Activated CD4-positive, alpha-beta T cell treated with anti-CD3 and anti-CD28 coated beads for 1 hour (primary cell): ENCODE measurements at places on chromosomes 3 and 15.

DNA sequence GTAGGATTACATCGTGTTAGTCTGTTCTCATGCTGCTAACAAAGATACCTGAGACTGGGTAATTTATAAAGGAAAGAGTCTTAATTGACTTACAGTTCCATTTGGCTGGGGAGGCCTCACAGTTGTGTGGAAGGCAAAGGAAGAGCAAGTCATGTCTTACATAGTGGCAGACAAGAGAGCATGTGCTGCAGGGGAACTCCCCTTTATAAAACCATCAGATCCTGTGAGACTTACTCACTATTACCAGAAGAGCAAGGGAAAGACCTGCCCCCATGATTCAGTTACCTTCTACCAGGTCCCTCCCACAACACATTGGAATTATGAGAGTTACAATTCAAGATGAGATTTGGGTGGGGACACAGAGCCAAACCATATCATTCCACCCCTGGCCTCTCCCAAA lies 3.4 kb downstream of the SLC25A26 start:
- DNase-seq, result no peak

- no peak for DNase-seq
Measured at GRCh38 chr15:62899090-62899493, 143.5 kb upstream of the TPM1 start.

- DNase-seq, result no peak
Measured at GRCh38 chr15:81303244-81304225, 20.4 kb downstream of the STARD5 start.

DNA sequence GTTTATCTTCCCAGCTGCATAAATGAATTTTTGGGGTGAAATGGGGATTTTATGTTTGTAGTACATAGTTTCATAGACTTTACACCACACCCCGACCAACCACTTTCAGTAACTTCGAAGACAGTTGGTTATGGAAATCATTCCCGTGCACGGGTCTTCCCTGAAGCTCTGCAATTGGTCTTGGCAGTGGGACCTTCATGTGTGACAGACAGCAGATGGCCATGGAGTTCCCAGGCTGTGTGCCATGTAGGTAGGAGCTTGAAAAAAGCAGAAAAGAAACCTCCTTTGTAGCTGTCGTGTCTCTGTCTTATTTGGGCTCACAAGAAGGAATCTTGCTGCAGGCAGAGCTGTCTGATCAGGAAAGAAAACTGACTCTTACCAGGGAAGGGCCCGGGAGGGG lies 25.9 kb downstream of the EXOG start:
- DNase-seq, result no peak

DNA sequence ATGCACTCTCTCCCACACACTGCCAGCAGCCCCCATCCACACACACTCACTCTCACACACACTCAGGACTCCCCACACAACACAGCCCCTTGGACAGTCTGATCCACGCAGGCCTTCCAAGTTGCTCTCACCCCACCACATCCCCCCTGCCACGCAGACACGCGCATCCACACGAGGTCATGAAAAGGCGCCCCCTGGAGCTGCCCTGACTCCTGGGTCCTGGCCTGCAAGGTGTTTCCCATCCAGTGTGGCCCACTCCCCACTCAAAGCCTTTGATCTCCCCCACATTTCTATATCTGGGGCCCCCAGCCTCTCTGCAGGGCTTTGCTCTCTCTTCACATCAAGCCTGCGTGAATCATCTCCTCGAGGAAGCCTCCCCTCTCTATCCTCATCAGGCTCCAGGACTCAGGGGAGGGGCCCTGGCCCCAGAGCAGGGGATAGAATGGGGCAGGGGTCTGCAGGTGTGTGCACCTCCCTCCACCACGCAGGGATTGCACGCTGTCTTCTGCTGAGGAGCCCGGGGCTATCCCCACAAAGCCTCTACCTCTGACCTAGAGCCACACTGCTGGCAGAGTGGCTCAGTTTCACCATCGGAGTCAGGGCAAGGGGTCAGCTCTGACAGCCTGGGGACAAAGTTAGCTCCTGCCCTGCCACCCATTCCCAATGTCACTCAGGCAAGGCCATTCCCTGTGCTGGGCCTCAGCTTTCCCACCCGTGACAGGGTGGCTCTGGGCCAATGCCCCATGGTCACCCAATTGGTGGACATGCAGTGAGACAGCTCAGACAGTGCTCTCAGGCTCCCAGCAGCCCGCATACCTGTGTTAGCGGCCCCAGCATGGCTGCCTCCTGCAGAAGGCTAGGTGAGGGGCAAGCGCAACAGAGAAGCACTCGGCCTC lies 6.4 kb downstream of the MYL3 start:
- no peak for DNase-seq

GRCh38 chr3:71753701-71754609 lies at the start of gene GPR27:
TSS of gene GPR27 (plus strand) at chr3:71753855. CDS start at chr3:71754050, 195 bp downstream.
- no peak for DNase-seq

- DNase-seq, result no peak
Measured at GRCh38 chr3:31622636-31623288, 90.0 kb downstream of the STT3B start.

- no peak for DNase-seq
Measured at GRCh38 chr3:150005243-150006112, 34.8 kb upstream of the PFN2 start.

DNA sequence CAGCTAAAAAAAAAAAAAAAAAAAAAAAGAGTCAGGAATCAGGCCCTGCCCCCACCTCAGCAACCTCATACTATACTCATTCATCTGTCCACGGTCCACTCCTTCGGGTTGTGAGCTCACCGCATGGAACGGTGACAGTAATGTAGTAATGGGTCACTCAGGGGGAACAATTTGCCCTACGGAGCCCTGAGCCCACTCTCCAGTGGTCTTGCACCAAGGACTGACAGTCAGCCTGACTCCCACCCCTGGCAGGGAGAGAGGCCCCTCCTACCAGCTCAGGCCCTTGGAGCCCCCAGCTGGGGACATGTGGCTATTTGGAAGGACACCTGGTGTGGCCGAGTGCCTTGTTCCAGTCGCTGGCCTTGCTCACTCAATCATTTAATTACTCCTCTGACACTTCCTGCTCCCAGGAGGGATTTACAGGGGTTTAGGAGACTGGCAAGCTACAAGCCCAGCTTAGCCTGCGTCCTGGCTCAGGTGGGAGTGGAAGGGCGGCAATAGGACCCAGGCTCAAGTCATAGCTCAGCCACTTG lies 19.9 kb upstream of the CACNA2D2 start:
- DNase-seq, result no peak

DNA sequence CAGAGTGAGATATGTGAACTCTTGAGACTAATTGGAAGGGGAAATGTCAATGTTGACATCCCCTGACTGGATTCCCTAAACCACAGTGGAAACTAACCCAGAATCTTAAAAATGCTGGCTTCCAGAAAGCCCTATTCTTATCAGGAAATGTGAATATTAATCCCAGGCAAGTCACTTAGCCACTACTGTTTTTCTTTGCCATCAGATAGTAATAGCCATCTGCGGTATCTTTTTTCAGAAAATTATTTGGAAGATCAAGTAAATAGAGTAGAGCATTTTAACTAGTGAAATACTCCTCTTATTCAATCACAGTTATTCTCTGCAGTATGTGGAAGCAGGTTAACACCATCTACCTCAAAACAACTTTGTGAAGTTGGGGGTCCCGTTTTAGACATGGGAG lies 318.9 kb downstream of the RORA start:
- no peak for DNase-seq

DNA sequence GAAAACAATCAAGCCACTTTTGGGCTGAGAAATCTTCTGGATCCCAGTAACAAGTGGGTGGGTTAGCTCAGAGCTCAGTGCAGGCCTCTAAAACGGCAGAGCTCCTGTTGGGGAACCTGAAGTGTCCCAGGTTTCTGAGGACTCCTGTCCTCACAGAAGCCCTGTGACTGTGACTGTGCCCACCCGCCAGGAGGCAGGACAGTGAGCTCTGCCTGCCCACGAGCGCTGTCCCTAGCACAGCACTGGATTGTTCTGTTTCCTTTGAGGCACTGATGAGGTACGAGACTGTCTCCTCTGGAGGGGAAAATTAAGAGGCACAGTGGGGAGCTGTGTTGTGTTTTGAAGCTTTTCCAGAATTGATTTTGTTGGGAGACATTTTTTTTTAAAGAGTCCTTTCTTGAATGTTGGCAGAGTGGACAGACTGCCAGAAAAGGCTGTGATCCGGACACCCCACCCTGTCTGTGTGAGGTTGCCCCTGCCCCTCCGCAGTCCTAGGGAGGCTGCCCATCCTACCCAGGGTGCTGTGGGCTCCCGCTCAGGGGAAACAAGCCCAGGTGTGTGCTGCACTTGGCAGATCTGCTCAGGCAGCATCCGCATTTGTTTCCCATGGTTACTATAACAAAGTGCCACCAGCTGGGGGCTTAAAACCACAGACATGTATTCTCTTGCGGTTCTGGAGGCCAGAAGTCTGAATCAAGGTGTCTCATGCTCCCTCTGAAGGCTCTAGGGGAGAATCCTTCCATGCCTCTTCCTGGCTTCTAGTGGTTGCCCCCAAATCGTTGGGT lies 66.6 kb upstream of the LARS2 start:
- DNase-seq, result no peak

DNA sequence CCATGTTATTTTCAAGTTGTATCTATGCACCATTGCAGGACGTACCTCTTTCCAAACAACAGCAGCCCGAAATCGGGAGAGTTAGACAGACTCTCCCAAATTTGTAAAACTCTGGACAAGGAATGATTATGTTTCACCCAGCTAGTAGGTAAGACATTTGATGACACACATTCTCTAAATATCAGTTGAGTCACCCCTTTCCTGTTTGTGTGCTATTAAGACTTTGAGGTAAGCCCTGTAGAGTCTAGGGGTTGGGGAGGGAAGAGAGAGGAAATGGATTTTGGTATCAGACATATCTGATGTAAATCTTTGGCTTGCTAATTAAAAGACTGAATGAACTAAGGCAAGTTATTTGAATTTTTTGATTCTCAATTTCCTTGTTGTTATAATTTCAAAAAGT lies 999.0 kb downstream of the TUSC7 start:
- DNase-seq, result no peak

DNA sequence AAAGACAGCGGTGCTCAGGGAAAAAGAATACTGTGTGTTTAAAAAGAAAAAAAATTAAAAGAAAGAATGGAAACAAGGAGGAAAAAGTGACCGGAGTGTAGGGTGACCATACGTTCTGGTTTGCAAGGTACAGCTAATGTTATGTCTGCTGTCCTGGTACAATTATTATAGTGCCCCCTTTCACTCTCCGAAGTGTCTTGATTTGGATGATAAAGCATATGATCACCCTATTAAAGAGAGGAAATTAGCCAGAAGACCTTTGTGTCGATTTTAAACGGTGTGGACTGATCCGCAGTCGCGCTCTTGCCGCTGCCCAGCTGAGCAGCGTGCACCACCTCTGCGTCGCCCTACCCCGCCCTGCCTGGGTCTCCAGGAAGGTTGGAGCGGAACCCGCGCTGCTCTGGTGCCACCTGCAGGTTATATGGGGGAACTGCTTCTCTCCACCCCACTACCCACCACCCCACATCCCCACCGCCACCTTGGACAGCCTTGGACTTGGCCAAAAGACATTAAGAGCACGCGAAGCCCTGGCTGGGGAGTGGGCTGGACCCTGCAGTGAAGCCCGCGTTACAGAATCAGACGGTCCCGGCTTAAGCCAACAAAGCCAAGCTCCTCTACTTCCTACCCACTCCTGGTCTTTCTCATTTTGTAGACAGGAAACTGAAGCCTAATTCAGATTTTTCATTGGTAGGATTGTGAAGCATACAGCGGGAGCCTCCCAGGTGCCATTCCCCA lies 41.2 kb upstream of the UBE2Q2 start:
- DNase-seq, result peak; percentile 73

DNA sequence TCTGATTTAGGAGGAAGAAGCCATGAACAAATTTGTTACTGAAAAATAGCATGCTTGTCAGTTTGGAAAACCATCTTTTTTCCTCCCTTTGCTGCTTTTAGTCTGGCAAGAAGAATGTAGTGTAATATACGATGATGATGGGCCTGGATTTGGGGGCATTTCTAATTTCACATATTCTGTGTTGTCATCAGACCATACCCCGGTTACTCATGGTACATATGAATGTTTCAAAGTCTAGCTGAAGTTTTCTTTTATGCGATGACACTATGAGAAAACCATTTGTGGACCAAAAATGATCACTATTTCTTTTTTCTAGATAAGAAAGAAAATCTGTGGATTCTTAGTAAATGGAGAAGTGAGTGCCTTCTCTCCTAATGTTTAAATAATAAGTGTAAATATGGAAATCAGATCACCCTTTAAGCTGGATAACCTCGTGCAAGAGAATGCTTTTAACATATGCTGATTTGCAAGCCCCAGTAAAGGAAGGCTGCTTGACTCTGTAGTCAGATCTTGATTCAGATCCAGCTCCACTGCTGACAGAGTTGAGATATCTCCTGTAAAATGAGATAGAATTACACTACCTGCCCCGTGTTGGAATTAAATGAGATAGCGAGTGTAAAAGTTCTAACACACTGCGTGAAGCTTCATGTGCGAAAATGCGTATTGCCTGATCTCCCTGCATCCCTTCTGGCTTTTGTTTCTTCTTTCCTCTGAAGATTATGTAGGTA lies 3.0 kb downstream of the MEF2A start:
- no peak for DNase-seq

- no peak for DNase-seq
Measured at GRCh38 chr3:17938313-17938712, 195.9 kb upstream of the TBC1D5 start.

DNA sequence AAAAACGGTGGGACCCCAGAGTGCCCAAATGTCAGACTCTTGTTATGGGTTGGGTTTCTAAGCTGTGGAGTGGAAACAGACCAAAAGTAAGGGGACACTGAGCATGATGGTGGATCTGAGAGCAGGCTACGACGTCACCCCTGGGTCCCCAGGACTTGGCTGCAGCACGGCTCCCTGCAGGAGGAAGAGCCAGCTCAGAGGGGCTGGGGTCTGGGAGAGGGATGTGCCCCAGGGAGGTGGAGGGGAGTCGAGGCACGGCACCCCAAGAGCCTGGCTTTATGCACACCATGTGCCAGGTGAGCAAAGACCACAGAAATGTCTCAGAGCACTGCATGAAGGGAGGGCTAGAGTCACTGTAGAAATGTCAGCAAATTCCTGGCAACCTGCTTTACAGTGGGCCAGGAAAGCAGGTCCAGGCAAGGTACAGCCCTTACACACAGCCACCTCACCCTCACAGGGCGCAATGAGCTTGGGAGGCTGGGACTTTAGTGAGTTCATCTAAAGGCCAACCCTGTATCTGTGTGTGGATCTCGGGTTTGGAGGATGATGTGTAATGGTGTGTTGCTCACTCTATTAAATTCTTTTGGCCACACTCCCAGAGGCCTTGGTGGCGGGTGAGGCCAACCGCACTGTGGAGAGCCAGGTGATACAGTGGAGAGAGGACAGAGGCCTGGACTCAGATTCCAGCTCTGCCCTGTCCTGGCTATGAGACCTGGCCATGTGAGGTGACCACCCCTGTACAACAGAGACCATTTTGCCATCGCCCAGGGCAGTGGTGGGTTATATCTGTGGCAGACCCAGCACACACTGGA lies 14.1 kb downstream of the CTSH start:
- no peak for DNase-seq

GRCh38 chr3:28287046-28287445 lies 45.6 kb downstream of the CMC1 start:
- no peak for DNase-seq

DNA sequence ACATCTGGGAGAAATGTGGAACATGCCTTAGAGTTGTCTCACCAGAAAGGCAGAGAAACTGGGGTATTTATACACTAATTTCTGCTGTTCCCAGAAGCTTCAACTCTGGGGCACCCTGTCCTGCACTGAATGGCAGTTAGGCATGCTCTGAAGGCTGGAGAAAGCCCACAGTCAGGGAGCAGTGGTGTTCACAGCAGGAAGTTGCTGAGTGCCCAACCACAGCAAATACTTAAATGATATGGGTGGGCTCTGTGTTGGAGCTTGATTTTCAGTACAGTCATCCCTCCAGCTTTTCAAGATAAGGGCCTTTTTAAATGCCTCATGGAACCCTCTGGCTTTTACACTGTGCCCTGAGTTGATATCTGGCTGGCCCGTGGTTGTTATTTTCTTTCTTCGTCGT lies 38.7 kb upstream of the RASGRF1 start:
- no peak for DNase-seq
